Umbilical cord (tissue), 2 donors: ENCODE measurements at places on chromosomes 13 and 19. TPM values are rescaled to one million over a fixed set of nuclear protein-coding genes. Genes with fewer than 3 reads are reported as not detected.

The EPS8L1 gene
- total RNA-seq, result 5.8 TPM

The AP1M1 gene
- total RNA-seq, result 16.1 TPM

GRCh38 chr13:43514311-43514710 is 272.5 kb downstream of the ENOX1 start:
- no peak for DNase-seq

DNA sequence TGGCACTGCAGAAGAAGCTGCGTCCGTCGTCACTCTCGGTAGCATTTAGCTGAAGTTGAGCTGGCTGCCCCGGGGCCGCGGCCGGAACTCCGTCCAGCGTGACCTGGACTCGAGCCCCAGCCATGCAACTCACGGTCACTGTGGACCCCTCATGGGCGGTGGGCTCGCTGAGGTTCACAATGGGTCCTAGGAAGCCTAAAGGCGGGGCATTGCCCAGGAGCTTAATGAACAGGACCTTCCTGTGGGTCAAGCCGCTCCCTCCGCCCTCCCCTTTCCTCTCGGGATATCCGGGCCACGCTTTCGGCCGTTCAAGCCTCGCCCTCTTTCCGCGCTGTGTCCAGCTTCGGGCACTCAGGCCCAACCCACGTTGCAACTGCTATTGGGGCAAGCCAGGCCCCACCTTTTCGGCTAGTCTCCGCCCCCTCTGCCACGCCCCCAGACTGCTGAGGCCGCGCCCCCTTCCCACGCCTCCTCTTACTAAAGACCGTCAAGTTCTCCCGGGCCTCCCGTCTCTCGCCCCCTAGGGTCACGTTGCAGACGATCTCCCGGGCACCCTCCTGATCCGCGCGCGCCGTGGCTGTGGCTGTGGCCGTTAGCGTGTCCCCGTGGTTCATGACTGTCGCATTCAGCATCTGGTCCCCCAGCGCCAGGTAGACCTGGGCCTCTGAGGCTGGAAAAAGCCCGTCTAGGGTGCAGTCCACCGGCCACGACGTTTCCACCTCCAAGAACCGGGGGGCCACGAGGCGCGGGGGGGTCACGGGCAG is 1.4 kb upstream of the RAVER1 start:
- DNase-seq, result peak; percentile 97

DNA sequence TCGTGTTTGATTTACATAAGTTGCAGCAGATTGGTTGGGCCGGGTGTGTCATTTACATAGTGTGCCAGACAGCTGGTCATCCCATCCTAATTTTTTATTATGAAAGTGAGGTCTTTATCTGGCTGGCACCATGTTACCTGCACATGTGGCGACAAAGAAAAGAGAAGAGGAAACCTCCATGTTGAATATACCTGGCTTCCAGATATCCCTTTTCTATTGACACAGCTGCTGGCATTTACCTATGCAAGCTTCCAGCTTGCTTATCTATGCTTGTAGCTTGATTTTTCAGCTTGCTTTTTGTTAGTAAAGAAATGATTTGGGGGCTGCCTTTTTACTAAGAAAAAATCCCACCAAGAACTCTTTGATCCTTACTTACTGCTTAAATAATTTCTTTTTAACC is 681.3 kb upstream of the SLITRK1 start:
- no peak for DNase-seq

DNA sequence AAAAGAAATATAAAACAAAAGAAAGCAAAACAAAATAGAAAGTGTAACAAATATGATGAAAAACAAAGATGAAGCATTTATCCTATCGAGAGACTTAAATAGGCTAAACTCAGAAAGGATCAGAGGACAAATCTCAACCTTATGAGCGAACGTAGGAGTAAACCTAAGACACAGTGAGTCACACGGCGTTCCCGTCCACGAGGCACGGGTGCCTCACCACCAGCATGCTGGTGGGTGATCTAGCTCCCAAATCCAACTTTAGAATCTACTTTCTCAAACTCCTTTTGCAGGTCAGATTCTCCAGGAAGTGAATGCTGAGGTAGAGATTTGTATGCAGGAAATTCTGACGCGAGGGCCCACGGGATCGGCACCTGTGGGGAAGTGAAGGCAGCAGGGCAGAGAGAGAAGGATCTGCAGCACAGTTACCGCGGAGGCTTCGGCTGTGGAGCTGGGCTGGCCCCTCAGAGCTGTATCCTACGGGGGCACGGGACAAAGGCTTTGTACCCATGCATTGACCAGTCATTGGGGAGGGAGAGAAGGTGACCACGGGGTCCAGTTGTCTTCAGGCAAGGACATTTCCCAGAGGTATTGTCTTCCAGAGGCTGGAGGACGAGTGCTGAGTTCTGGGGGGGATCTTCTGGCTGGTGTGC is 7.5 kb upstream of the MIER2 start:
- no peak for DNase-seq

DNA sequence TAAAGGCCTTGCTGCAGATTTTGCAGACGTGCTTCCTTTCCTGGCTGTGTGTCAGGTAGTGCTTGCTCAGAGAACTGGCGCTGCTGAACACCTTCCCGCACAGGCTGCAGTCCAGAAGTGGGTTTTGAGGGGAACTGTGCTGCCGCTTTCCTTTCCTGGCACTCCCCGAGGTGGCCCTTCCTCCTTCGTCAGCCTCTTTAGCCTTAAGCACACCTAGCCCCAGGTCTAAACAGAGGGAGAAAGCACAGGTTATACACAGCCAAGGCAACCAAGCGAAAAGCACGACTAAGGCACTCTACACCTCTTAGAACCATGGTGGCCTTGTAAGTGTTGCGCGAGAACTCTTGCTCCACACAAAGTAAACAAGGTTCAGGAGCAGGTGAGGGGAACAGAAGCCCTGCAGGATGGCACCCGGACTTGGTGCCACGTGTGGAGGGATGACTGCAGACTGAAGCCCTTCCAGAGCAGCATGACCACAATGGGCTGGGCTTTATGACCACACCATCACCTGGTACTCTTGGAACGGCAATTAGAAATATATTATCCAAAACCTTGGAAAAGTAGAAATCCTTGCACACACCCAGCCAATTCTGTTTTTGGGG is 23.6 kb downstream of the ZNF541 start:
- DNase-seq, result no peak

GRCh38 chr13:44263751-44264620 is 109.6 kb upstream of the SERP2 start:
- DNase-seq, result no peak
